ENCODE measurements at places on chromosomes 12 and 14.

DNA sequence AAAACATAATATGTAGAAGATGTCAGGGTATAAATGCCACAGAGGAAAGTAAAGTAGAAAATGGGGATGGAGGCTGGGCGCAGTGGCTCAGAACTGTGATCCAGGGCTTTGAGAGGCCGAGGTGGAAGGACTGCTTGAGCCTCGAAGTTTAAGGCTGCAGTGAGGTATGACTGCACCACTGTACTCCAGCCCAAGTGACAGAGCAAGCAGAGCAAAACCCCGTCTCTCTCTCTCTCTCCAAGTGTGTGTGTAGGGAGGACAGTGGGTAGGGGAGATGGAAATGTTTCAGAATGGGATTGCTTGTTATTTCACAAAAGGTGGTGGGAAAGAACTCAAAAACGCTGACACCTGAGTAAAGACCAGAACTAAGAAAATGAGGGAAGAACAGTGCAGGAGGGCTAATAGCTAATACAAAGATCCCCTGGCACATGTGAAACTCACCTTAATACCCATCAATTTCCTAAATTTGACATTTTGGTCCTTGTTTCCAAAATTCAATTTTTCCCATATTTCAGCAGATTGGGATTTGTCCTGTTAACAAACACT, 5.7 kb upstream of the ZCCHC8 start:
- no peak for DNase-seq

GRCh38 chr12:102063069-102063468, 1.3 kb upstream of the WASHC3 start:
- DNase-seq = no peak

DNA sequence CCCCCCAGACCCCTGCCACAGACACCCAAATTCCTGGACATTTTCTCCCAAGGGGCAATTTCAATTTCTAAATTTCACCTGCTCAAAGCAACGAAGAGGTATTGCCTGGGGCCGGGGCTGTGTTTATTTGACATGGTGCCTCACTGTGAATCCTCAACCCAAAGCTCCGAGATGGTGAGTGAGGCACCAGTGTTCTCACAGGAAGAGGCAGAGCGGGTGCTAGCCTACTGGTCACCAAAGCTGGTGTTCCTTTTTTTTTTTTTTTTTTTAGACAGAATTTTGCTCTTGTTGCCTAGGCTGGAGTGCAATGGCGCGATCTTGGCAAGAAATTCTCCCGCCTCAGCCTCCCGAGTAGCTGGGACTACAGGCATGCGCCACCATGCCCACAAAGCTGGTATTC, 14.8 kb upstream of the SH2B3 start:
- DNase-seq = no peak

- no peak for DNase-seq
Measured at GRCh38 chr12:26203167-26203780, 7.9 kb downstream of the SSPN start.

DNA sequence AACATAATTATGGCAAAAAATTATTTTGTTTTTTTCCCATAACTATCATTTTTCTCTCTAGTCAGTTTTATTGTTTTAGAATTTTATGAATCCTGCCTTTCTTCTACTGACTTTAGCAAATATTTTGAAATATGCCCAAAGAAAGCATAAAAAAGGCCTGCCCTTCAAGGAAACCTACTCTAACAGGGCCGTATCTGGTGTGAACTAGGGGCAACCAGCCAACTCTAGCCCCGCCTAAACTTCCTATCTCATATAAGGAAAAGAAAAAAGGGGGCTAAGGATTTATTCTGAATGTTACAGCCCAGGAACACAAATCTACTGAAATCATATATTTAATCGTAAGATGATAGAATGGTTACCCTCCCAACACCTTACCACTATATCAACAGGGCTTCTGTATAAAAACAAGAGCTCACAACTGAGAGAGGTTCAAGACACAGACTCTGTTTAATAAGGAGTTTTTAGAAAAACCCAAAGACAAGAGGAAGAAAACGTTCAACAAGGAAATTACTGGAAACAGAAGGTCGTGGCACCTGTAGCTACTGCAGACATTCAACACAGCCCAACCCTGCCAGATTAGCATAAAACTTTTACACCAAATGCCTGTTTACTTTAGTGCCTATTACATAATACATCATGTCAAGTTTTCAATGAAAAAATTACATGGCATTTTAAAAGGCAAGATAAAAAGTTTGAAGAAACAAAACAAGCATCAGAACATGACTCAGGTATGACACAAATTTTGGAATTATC, 12.9 kb upstream of the EPYC start:
- DNase-seq = no peak

GRCh38 chr12:114605918-114606317, 78.1 kb downstream of the TBX3 start:
- no peak for DNase-seq

DNA sequence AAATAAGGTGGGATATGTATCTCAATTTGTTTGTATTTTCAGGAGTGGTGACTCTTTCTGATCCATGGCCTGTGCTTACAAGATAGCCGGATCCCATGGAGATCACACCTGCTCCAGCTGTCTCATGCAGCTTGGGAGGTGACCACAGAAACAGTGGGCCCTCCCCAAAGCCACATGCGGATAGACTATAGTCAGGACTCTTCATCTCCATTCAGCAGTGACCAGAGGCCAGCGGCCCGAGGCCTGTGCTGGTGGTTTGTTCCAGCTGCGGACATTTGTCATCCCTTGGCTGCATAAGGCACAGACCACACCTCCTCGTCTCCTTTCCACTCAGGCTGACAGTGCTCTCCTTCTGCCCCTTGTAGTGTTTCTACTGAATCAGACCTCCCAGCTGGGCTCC, 14.7 kb upstream of the WNT5B start:
- no peak for DNase-seq

DNA sequence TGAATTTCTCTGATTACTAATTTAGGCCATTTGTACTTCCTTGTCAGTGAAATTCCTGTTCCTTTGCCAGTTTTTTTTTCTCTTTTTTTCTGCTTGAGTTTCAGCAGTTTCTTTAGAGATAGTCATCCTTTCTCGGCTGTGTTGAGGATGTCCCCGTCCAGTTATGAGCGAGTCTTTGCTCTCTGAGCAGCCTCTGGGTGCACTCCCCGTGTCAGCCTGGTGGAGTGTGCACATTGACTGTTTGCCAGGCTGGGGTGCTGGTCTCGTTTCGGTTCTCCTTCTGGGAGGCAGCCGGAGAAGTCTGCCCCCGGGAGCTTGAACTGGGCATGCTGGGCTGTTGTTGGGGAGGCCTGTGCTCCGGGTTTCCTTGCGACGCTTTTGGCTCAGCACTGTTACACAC, 3.0 kb downstream of the PACS2 start:
- DNase-seq = no peak

- no peak for DNase-seq
Measured at GRCh38 chr14:100782516-100783320, 43.2 kb upstream of the MEG3 start.

GRCh38 chr14:60163693-60164092, 1.5 kb downstream of the DHRS7 start:
- no peak for DNase-seq

DNA sequence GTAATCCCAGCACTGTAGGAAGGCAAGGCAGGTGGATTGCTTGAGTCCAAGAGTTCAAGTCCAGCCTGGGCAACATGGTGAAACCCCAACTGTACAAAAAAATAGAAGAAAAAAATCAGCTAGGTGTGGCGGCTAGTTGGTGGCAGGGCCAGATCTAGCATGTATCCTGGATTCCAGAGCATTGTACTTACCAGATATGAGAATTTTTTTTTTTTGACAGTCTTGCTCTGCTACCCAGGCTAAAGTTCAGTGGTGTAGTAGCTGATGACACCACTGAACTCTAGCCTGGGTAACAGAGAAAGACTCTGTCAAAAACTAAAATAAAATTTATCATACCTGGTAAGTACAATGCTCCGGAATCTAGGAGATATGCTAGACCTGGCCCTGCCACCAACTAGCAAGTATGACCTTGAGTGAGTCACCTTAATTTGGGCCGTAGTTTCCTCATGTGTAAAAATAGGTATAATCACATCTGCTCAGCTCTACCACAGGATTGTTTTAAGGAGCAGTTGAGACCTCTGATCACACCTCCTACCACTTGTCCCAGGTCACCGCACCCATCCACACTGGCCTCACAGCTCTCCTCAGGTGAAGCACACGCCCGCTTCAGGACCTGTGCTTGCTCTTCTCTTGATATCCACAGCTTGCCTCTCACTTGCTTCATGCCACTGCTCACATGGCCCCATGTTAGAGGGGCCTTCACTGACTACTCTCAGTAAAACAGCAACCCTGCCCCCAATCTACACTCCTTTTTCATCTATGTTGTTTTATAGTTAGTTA, 140.2 kb downstream of the STXBP6 start:
- no peak for DNase-seq

GRCh38 chr12:83629931-83630330, 943.2 kb downstream of the TMTC2 start:
- no peak for DNase-seq

GRCh38 chr14:37587131-37587803, 7.8 kb downstream of the FOXA1 start:
- no peak for DNase-seq

DNA sequence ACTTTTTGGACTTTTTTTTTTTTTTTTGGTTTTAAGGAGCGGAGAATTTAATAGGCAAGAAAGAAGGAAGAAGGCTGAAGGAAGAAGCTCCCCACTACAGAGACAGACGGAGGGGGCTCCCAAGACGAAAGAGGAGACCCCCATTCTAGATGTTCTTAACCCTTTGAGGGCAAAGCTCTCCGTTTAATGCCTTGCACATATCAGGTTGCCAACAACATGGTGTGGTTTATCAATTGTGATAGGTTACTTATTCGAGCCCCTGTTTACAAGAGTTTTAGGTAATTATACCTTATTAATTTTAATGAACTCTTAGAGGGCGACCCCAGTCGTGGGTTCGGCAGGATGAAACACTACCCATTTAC, 1.2 kb upstream of the FBXO33 start:
- DNase-seq = no peak

GRCh38 chr14:80136358-80136757, 74.9 kb downstream of the DIO2 start:
- no peak for DNase-seq

DNA sequence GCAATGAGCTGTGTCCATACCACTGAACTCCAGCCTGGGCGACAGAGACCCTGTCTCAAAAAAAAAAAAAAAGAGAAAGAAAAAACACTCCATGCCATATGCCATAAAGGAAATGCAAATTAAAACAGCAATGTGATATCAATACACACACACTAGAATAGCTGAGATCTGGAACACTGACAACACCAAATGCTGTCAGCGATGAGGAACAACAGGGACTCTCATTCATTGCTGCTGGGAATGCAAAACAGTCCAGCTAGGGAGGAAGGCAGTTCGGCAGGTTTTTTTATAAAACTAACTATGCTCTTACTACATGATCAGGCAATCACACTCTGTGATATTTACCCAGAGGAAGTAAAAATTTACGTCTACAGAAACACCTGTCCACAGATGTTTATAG, 3.4 kb upstream of the ABCB9 start:
- no peak for DNase-seq
